Upper lobe of left lung (tissue), 6 donors: ENCODE measurements at places on chromosomes 1 and 21. TPM values are rescaled to one million over a fixed set of nuclear protein-coding genes. Genes with fewer than 3 reads are reported as not detected.

- DNase-seq: peak; percentile 59
- H3K27me3 ChIP-seq: no peaks in the 10 kb centered on the region
- no peak overlapping the region for H3K27ac ChIP-seq
- H3K4me1 ChIP-seq: peaks cover 7% of the 10 kb centered on the region
These were observed 79.2 kb downstream of the RNF220 start for GRCh38 chr1:44484155-44484688.

DNA sequence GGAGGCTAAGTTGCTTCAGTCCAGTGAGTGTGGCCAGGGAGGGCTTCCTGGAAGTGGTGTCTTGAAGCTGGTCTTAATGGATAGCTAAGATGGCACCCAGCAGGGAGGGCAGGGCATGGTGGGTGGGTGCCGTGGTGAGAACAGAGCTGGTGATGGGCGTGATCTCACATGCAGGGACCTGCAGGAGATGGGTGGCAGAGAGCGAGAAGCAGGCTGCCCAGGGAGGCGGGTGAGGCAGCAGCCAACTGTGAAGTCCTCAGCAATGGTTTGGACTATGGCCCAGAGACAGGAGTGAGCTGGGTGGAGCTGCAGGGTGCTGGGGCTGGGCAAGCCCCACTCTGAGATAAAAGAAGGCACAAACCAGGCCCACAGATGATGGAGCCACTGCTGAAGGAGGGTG lies 50.7 kb downstream of the UMODL1 start:
- no peaks in the 10 kb centered on the region for H3K27me3 ChIP-seq
- no peak overlapping the region for H3K4me3 ChIP-seq
- no peaks in the 10 kb centered on the region for H3K36me3 ChIP-seq

GRCh38 chr1:183783342-183783741 lies 21.6 kb upstream of the RGL1 start:
- no peak for DNase-seq
- peaks cover 16% of the 10 kb centered on the region for H3K4me1 ChIP-seq
- H3K27ac ChIP-seq: no peak overlapping the region
- H3K36me3 ChIP-seq: no peaks in the 10 kb centered on the region
- H3K4me3 ChIP-seq: no peak overlapping the region

- H3K4me3 ChIP-seq: no peak overlapping the region
- DNase-seq: no peak
- H3K27me3 ChIP-seq: no peaks in the 10 kb centered on the region
These were observed 30.1 kb upstream of the PTGFRN start for GRCh38 chr1:116879478-116880133.

DNA sequence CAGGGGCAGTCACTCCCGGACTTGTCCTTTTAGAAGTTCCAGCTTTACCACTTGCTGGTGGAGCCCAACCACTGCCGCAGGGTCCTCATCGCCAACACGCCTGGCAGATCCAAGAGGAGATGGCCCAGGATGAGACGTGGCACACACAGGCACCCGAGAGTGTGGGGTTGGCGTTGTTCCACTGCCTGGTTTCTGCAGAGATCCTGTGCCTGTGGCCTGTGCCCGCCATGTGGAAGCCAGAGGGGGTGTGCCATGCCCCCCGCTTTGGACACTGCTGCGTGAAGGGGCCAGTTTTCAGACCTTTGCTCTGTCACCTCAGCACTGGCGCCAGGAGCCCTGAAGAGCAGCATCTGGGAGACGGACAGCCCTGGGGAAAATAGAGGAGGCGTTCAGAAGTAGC lies 10.8 kb downstream of the CD46 start:
- H3K4me1 ChIP-seq: no peaks in the 10 kb centered on the region
- no peaks in the 10 kb centered on the region for H3K27me3 ChIP-seq
- no peak overlapping the region for H3K4me3 ChIP-seq
- peaks cover 58% of the 10 kb centered on the region for H3K36me3 ChIP-seq

DNA sequence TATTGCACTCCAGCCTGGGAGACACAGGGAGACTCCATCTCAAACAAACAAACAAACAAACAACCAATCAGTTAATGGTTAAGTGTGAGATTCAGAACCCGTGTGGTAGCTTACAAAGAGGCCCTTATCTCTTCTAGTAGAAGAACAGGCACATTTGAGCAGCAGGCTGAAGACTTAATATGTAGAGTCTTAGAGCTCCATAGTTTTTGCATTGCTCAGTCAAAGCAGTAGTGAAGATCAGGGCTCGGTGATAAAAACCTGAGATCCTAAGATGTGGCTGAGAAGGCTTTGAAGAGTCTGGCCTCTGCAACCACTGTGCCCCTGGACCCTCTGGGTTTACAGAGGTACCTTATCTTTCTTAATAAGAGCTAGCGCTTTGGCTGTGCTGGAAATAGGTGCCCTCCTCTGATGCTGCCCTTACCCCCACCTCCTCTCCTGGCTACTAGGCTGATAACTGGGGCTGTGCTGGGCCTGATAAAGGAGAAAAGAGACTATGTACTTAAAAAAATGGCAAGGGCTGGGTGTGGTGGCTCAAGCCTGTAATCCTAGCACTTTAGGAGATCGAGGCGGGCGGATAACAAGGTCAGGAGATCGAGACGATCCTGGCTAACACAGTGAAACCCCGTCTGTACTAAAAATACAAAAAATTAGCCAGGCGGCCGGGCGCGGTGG lies 10.5 kb upstream of the UCK2 start:
- no peak for DNase-seq
- H3K27me3 ChIP-seq: no peaks in the 10 kb centered on the region
- no peaks in the 10 kb centered on the region for H3K36me3 ChIP-seq
- no peaks in the 10 kb centered on the region for H3K4me1 ChIP-seq
- no peak overlapping the region for H3K27ac ChIP-seq
- H3K4me3 ChIP-seq: no peak overlapping the region

GRCh38 chr1:36607263-36607651 lies 124.5 kb upstream of the CSF3R start:
- H3K4me1 ChIP-seq: no peaks in the 10 kb centered on the region
- no peaks in the 10 kb centered on the region for H3K27me3 ChIP-seq
- no peak for DNase-seq
- H3K27ac ChIP-seq: no peak overlapping the region

DNA sequence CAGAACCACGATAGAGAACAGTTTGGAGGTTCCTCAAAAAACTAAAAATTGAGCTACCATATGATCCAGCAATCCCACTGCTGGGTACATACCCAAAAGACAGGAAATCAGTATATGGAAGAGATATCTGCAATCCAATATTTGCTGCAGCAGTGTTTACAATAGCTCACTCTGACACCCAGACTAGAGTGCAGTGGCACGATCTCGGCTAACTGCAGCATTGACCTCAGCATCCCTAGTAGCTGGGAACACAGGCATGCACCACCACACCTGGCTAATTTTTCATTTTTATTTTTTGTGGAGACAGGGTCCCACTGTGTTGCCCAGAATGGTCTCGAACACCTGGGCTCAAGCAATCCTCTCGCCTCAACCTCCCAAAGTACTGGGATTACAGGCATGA lies 13.1 kb downstream of the TTC13 start:
- H3K36me3 ChIP-seq: peaks cover 2% of the 10 kb centered on the region
- no peak overlapping the region for H3K4me3 ChIP-seq
- no peaks in the 10 kb centered on the region for H3K27me3 ChIP-seq
- no peak for DNase-seq

DNA sequence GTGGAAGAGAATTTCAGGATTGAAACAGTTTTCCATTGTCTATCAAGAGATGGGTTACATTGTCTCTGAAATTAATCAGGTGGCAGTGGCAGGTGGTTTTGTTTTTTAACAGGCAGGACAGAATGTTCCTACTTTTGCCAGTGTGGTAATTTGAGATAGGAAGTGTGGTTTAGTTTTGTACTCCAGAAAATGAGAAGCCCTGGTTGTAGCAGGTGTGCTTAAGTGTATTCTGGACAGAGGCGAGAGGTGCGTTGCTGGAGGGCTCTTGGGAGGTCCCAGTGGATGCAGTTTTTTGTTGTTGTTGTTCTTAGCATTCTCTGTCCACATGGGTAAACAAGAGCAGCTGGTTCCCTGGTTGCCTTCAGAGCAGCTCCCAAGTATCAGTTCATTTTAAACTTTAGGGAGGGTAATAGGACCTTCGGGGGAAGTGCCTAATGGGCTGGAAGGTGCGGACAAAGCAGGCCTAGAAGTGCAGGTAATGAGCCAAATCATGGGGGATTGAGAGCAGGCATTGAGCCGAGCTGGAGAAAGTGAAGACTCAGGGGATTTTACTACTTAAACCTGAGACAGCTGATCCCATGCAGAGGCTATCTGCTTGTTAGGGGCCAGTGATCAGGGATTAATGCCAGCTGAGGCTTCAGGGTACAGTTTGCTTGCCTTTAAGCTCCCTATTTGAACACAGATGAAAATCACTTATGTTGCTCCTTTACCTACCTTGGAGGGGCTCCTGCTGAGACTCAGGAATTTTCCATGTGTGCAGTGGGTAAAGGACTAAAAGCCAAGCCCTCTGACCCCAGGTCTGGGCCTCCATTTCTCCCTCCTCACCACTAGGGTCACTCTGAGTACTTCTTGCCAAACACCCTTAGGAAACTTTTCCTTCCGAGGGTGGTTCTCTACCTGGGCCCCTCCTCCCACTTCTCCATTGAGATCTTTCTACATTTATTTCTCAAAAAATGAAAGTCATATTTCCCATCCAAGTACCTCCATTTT lies 6.1 kb downstream of the PFKFB2 start:
- peaks cover 9% of the 10 kb centered on the region for H3K36me3 ChIP-seq
- H3K27me3 ChIP-seq: no peaks in the 10 kb centered on the region
- peak overlapping the region; percentile 71 for H3K27ac ChIP-seq

DNA sequence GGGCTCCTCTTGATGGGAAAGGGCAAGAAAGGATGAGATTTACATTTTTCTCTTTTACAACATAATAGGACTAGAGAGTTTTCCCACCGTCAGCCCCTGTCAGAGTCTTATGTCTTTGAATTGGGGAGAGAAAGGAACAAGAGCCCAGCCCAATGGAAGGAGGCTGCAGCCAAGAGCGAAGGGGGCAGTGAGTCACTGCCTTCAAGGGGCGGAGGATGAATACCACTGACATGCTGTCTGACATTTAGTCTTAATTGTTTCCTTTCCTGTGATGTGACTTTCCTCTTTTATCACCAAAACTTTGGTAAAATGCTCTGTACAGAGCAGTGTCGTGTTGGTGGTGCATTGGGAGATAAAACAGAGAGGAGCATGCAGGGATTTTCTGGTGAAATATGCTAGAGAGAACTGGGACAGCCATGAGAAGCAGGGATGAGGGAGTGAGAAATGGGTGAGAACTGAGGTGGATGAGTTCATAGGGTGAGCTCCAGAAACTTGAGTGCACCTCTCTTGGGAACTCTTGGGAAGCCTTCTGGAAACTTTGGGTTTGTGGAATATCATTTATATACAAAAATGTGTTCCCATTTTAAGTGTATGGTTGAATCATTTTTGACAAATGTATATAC lies 179.9 kb upstream of the FGGY start:
- H3K4me1 ChIP-seq: no peaks in the 10 kb centered on the region
- H3K4me3 ChIP-seq: no peak overlapping the region
- no peak for DNase-seq
- H3K36me3 ChIP-seq: no peaks in the 10 kb centered on the region
- no peak overlapping the region for H3K27ac ChIP-seq

DNA sequence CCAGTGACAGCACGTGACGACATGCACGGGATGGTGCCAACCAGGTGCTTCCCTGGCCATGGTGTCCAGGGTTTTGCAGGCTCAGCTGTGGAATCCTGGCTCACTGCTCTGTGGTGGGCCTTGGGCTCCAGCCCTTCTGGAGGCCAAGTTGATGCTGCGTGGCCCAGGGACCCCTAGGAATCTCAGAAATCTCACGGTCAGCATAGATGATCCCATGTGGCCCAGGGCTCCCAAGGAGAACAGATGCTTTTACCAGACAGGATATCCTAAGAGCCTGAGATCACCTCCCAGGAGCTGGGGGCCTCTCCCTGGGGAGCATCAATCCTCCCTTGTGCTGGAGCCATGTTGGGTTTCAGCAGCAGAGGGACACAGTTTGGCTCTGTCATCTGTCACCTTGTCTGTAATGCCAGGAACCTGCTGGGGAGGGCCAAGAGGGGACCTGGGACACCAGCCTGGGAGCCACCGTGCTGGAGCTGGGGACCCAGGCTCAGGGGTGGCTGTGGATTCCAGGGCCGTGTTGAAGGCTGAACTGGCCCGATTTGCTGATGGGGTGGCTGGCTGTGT lies 63.9 kb downstream of the TRIM11 start:
- no peak for DNase-seq
- H3K36me3 ChIP-seq: peaks cover 39% of the 10 kb centered on the region
- no peak overlapping the region for H3K27ac ChIP-seq
- H3K27me3 ChIP-seq: no peaks in the 10 kb centered on the region

GRCh38 chr1:39220891-39221870 lies 16.7 kb downstream of the MACF1 start:
- H3K4me3 ChIP-seq: no peak overlapping the region
- peaks cover 62% of the 10 kb centered on the region for H3K4me1 ChIP-seq
- no peaks in the 10 kb centered on the region for H3K36me3 ChIP-seq
- no peak overlapping the region for H3K27ac ChIP-seq
- no peak for DNase-seq
- H3K27me3 ChIP-seq: no peaks in the 10 kb centered on the region

DNA sequence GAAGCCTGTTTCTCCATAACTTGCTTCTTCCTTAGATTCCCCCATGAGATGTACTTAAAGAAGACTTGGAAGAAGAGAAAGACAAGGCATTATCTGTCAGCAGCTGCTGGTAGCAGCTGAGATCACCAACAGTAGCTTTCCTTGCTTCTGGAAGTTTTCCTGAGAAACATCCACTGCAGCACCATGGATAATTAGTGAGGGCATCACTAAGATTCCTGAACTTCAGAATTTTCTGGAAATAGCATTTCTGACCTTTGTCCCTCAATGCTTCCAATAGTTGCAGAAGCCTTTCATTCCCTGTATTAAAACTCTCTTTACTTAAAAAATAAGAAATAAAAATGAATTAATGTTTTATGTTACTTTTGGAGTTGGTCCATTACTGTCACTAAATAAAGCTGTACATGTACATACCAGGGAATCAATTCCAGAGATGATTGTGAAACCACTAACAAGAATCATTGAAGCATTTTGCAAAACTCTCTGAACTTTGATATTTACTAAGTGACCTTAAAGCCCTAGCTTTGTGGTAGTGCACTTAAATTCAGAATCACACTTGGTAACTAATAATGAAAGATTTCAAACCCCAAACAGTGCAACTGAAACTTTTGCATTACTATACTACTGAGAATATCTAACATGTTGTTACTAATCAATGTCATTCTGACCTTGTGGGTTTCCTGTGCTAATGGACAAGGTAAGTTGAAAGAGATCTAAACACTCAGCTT lies at the start of gene CFHR4:
Gene CFHR4, plus strand, starts transcription at position 538 of the 725 bp plus-strand sequence. Its CDS starts 99 bp downstream, at position 637.
- no peak within 1 kb of the TSS for H3K4me3 ChIP-seq
- no peak within 1 kb of the TSS for H3K27ac ChIP-seq
- no peaks in the 10 kb centered on the region for H3K4me1 ChIP-seq
- no peaks in the 10 kb centered on the region for H3K36me3 ChIP-seq
- no peaks in the 10 kb centered on the region for H3K27me3 ChIP-seq

The FTCD gene
- 0.98 TPM for total RNA-seq

The CRP gene
- 0.69 TPM for total RNA-seq

The CYP4A11 gene
- total RNA-seq: not detected
